ENCODE measurements at places on chromosomes 11 and 22. TPM values are rescaled to one million over a fixed set of nuclear protein-coding genes. Genes with fewer than 3 reads are reported as not detected.

The GRIK4 gene
- 8.5 TPM for polyA plus RNA-seq

The LRP4 gene
- 25.2 TPM for polyA plus RNA-seq

The PLAAT2 gene
- polyA plus RNA-seq, result not detected

DNA sequence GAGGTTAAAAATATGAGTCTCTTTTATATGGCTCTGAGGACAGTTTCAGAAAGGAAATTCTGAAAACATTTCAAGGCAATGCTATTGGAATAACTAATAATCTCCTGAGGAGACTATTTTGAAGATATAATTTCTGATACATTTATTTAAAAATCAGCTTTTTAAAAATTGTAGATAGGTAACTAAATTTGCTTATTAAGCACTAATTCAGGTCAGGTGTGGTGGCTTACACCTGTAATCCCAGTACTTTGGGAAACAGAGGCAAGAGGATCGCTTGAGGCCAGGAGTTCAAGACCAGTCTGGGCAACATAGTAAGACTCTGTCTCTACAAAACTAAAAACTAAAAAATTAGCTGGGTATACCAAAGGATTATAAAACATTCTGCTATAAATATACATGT is 17.0 kb downstream of the ZDHHC13 start:
- DNase-seq, result no peak

- no peak for DNase-seq
Measured at GRCh38 chr22:41123151-41123550, 30.8 kb downstream of the EP300 start.

GRCh38 chr22:46962406-46962805 is 200.0 kb downstream of the TBC1D22A start:
- no peak for DNase-seq

- no peak for DNase-seq
Measured at GRCh38 chr22:35599364-35599763, 17.8 kb downstream of the MB start.

DNA sequence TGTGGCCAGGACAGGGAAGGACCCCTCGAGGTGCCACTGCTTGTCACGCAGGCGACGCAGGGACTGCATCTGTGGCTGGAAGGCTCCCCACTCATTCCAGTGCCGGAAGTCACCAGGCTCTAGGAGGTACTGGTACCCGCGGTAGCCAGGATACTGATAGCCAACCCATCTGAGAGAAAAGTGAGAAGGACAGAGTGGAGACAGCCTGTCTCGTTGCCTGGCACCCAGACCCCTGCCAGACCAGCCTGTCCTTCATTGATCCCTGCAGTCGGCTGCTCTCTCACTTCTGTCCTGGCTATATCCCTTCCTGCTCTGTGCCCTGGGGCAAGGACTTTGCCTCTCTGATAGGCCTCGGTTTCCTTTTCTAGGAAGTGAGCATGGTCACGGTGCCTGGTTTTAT is 9.6 kb upstream of the TPST2 start:
- no peak for DNase-seq

GRCh38 chr22:42651134-42651533 is 1.9 kb upstream of the CYB5R3 start:
- DNase-seq, result no peak

- DNase-seq, result no peak
Measured at GRCh38 chr22:44823396-44823795, 71.0 kb downstream of the ARHGAP8 start.

- DNase-seq, result no peak
Measured at GRCh38 chr11:27040302-27041115, at the start of gene BBOX1. Gene BBOX1, plus strand, starts transcription at chr11:27040815. Its CDS starts 14,616 bp downstream, at chr11:27055431.

- no peak for DNase-seq
Measured at GRCh38 chr22:23824476-23825245, 14.1 kb downstream of the DERL3 start.
